OCI-LY7 (cell line): ENCODE measurements at places on chromosomes 7 and 10.

DNA sequence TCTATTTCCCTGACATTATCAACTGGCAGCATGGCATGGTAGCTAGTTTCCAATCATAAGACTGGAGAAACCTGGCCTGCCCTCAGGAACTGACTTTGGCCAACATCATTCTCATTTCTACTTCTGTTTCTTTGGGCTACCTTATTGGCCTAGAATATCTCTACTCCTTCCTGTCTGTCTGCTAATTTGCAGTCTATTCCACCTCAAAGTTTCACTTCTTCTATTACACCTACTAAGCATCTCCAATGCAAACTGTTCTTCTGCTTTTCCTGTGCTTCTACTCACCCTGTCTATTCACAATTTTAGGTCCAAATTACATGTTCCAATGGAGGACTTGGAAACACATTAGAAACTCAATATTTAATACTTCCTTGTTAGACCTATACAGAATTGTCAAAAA is 65.6 kb downstream of the ZNF503 start:
- peak; percentile 59 for DNase-seq

DNA sequence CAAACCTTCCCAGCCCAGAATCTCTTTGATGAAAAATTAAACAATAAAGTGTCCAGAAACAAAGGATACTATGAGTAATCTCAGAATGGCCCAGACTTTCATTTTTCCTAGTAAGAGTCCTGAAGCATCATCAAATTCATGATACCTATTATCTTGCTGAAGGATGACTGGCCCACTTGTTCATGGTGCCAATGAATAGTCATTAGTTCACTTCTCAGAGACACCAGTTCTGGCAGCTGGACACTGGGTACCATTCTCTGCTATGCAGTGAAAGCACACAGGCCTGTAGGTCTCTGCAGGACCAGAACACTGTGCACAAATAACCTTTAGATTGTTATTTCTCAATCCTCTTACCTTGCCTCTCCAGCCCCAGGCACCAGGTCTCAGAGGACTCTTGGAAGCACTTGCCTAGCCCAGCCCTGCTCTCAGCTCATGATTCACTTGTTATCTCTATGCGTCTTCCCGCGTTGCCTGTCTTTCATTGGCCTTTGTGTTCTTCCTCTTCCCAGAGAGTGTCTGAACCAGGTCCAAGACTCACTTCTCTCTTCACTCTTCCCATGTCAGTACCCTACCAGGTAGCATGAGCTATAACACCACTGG is 98.1 kb upstream of the AGBL3 start:
- no peak for DNase-seq

GRCh38 chr7:95432606-95433005 is 2.2 kb downstream of the PON2 start:
- no peak for DNase-seq

GRCh38 chr10:17961551-17962422 is 10.1 kb downstream of the SLC39A12 start:
- no peak for DNase-seq

DNA sequence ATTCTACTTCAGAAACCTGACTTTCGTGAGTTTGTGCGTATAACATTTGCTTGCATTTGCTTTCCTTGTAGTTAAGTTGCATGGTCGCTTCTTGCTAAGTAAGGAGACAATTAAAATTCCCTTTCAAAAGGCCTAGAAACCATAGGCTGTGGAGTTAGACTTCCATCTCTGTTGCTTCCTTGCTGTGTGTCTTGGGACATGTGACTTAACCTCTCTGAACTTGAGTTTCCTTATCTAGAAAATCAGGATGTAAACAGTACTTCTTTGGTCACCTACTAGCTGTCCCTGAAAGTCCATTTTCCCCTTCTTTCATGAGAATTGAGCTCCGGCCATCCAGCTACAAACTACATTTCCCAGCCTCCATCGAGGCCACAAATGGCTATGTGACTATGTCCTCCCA is 89.2 kb downstream of the ITIH5 start:
- no peak for DNase-seq

DNA sequence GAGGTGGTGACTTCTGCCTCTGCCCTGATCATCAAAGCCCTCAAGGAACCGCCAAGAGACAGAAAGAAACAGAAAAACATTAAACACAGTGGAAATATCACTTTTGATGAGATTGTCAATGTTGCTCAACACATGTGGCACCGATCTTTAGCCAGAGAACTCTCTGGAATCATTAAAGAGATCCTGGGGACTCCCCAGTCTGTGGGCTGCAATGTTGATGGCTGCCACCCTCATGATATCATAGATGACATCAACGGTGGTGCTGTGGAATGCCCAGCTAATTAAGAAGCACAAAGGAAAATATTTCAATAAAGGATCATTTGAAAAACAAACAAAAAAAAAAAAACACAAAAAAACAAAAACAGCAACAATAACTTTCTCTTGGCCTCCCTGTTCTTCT is 59.5 kb upstream of the TOMM7 start:
- DNase-seq: no peak

DNA sequence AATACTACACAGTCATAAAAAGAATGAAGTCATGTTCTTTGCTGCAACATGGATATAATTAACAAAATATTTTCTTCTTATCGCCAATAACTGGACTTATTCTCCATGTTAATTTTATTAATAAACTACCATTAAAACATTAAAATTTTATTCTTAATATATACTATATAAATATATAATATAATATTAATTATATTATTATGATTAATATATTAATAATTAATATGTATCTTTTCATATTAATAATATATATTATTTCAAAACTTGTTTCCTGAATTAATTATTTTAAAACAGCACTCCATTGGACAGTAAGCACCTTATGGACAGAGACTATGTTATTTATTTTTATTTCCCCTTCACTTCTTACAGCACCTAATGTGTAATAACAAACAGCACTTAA is 182.8 kb downstream of the ARL4A start:
- DNase-seq: no peak

- no peak for DNase-seq
Observed at GRCh38 chr7:29606287-29606721, 42.7 kb downstream of the PRR15 start.

DNA sequence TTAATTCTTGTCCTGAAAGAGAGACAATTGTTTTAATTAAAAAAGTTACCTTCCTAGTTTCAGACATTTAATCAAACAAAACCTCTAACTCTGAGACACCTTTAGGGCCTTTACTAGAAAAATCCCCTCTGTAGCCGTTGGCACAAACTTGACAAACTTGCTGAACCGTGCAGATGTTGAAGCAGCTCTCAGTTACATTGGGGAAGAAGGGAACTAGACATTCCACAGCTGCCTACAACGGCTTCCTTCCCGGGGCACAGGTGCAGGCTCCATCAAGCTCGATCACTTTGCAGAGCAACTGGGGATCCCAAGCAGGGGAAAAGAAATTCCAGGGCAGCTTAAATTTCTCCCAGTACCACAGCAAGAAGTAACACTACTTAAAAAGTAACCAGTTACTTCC is 141.3 kb downstream of the SKAP2 start:
- DNase-seq: peak; percentile 30

DNA sequence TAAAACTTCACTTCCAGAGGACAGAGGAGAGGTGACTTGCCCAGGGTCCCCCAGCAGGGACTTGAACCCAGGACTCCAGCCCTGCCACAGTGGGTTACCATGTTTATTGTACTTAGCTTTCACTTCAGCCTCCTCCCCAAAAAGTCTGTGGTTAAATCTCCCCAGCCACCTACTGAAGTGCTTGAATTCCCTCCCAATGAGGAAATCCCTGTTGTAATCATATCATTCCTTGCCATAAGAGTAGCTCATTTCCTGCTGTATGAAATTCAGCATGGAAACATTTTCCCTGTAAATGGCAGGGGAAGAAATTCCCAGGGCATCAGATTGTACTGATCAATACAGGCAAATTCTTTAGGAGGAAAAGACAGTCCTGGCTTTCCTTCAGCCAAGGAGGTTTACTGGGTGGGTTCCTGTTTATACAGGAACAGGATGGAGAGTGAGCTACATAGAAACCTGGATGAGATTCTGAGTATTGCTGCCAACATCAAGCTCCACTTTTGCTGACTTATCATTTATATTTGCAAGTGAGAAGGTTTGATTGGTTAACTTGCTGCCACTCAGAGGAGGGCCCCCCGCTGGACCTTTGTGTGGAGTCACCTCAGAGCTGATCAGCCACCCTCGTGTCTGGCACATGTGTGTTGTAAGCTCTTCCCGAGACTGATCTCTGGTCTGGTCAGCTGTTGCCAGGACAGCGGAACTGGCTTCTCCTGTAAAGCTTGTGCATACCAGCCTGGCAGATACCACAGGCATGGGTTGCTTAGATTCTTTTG is 16.4 kb upstream of the PDZD8 start:
- no peak for DNase-seq

DNA sequence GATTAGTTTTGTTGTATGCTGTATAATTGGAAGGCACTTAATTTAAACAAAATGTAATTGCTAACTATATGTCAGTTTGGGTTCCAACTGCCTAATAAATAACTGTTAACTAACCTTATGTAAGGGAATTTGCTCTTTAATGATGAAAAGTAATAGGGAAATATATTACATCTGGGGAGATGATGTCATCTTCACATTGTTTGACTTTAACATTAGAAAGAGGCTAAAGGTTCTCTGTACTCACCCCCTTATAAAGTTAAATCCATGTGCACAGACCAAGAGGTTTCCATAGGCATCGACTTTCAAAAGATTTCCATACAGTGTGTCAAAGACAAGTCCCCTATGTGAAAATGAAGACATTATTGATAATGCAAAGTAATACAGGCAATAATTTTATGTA is 87.6 kb downstream of the NT5C2 start:
- no peak for DNase-seq

GRCh38 chr7:27860800-27861199 is 120.8 kb downstream of the TAX1BP1 start:
- DNase-seq: no peak

GRCh38 chr10:116948530-116948870 is 56.5 kb downstream of the SHTN1 start:
- no peak for DNase-seq

DNA sequence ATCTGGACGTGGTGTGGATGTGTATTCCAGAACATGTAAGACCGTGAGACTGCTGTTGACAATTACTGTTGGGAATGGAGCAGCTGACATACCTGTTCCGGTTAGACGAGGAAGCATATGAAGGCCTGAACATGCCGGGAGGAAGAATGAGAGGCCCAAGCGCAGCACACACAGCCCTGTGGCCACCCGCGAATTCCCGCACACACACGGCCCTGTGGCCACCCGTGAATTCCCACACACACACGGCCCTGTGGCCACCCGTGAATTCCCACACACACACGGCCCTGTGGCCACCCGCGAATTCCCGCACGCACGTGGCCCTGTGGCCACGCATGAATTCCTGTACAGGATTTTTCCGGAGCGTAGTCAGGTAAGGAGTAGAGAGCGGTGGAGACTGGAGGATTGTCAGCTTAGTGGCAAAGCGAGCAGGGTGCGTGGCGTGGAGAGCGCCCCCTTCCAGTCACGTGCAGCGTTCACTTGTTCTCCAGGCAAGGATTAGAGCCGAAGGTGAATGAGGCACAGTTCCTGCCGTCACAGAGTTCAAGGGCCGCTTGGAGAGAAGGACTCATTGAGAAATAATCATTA is 9.5 kb upstream of the SUN1 start:
- DNase-seq: no peak

DNA sequence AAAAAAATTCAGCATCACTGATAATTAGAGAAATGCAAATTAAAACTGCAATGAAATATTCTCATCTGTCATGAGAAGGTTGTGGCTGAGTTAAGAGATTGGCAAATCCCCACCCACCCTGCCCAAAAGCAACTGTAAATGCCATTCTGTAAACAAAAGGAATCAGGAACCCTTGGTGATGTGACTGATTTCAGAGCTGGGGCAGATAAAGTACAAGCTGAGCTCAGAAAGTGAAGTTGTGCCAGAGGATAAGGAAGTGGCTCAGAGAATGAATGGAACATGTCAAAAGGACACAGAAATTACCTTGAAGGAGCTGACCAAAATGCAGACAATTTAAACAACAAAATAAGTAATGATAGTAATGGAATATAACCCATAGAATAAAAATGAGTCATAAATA is 32.7 kb upstream of the ARMS2 start:
- no peak for DNase-seq
